ENCODE measurements at places on chromosomes 5 and 9. TPM values are rescaled to one million over a fixed set of nuclear protein-coding genes. Genes with fewer than 3 reads are reported as not detected.

Gene LURAP1L
- total RNA-seq = 28.8 TPM

Gene CDH9
- total RNA-seq = not detected

Gene C9orf50
- not detected for total RNA-seq

GRCh38 chr9:14372437-14373335 lies 58.7 kb upstream of the NFIB start:
- DNase-seq = no peak

GRCh38 chr5:120528609-120529008 lies 64.5 kb downstream of the PRR16 start:
- DNase-seq = no peak

- no peak for DNase-seq
Measured at GRCh38 chr9:5438301-5439162, 807 bp upstream of the PLGRKT start.

DNA sequence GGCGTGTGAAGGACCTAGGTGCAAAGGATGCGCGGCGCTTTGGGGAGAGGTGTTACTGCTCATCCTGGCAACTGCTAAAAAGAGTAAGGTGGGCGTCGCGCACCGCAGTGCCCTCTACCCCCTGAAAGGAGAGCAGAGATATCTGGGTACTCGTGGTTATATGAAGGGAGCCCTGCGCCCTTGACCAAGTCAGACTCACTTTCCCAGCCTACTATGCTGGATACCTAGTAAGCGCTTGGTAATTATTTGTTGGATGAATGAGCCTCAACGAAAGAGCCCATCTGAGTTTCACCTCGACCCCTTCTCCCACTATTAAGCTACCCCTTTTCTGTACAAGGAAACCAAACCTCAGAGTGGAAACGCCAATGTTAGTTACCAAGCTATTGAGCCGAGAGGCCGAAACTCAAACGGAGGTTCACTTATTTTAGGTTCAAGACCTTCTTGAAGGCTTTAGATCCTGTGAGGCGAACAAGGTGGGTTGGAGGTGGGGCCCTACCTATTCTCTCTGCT lies 8.0 kb downstream of the LHX6 start:
- no peak for DNase-seq

DNA sequence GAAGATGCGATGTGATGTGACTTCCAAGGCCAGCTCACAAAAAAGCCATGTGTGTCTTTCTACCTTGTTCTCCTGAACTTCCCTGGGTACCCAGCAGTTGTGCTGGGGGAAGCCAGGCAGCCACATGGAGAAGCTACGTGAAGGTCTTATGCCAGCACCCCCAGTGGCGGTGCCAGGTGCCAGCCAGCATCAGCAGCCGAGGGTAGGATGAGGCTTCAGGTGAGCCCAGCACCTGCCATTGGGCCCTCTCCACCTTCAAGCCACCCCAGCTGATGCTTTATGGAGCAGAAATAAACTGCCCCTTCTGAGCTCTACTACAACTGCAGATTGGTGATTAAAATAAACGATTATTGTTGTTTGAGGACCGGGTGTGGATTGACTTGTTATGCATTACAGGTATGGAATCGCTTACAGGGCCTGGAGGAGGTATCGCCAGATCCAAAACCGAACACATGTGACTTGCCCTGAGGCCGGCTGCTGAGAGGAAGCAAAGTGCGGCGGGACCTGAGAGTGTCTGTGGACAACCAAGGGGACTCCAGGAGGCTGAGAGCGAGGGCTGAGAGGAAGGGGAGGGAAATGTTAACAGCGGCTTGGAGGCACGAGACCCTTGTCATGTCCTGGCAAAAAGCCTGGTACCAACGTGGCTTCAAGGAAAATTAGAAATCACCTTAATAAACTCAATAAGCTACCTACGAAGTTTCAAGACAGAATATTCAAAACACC lies 36.0 kb upstream of the OLFM1 start:
- DNase-seq = no peak

- no peak for DNase-seq
Measured at GRCh38 chr5:13944560-13945199, at the start of gene DNAH5. Gene DNAH5 (minus strand): TSS chr5:13944688. CDS start chr5:13944438, 250 bp downstream.

DNA sequence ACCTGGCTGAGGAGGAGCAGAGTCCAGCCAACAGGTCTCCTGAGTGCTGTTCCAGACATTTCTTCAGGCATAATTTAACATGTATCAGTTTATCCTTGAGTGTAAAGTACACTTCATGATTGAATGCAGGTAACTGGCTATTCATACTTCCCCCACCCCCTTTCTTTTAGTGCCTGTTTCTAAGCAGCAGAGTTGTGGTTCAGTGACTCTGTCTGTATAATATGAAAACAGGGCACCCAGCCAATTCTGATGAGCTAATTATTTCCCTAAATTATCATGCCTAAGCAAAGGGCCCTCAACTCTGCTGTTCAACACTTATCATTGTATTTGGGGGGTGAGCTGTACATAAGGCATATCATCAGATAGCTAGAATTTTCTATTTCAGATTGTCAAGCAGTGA lies 51.9 kb upstream of the ZSWIM6 start:
- DNase-seq = no peak

DNA sequence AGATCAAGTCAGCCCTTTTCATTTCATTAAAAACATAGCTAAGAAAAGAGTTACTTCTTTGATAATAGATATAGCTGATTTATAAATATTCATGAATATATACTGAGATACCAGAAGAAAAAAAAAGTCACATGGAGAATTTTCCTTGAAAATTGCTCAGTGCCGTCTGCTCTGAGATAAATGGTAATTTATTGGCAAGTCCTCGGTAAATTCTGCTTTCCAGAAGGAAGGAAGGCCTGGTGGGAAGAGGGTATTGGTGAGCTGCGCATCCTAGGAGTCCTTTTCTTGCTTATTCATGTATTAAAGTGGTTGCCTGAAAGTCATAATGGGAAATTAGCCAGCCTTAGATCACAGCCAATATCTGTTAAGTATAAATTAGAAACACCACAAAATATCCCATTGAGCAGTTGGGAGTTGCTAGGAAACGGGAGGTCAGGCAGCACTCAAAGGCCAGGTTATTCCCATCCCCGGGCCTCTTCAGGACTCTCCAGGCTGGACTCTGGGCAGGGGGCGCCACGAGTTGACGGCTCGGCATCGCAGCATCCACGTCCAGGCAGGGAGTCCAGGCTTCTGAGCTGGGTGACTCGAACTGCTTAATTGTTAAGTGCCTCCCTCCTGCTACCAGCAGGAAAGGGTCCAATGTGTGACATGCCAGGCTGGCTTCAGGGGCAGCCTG lies 116.7 kb upstream of the RETREG1 start:
- no peak for DNase-seq

DNA sequence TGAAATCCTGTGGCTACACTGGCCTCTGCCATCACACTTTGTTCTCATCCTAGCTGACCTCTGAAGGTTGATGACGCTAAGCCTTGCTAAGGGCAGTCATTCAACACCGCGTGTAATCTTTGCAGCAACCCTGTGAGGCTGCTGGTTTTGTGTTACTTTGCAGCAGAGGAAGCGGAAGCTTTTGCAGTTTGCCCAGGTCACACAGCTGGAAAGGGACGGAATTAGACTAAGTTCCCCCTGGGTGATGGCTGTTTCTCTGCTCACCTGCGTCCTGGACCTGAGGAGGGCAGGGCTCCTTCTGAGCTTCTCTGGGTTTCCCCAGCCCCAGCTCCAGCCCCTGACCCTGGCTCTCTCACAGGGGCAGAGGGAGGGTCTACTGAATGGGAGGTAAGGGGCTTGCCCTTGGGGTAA lies 7.3 kb upstream of the SLC25A51 start:
- DNase-seq = no peak

DNA sequence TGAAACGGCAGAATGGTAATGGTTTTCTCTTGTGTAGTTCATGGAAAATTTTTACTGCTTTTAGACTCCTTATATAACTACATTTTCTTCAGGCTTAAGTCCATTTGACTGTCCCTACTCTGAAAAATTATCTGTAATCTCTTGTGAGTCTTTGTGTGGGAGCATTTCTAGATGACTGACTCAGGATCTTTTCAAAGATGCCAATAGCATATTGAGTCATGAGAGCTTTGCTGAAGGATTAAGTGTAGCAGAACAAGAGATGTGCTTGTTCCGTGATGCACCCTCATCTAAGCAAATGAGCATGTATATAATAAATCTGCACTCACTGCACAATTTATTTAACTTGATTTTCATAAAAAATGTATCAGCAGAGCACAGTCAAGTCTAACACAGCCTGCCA lies 298.7 kb upstream of the CDH6 start:
- no peak for DNase-seq

DNA sequence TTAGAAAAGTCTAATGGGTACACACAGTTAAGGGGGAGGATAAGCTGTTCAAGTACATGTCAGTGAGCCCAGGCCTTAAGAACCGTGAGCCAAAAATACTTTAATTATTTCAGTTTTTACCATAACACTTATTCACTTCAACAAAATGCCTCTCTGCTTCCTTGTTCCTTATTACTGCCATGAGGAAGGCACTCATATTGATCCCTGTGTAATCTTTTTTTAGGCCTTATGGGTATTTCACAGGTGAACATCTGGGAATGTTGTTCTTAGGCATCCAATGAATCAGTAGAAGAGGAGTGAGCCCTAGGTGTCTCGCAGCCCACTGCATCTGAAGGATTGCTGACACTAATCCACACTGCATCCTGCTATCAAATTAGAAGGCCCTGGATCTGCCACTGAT lies 13.5 kb upstream of the DMAC1 start:
- no peak for DNase-seq

- no peak for DNase-seq
Measured at GRCh38 chr9:99903393-99903792, 3.1 kb upstream of the STX17 start.

GRCh38 chr5:170121321-170121720 lies 15.6 kb downstream of the FOXI1 start:
- DNase-seq = no peak

- no peak for DNase-seq
Measured at GRCh38 chr5:12330993-12331588, 426.8 kb upstream of the CTNND2 start.

DNA sequence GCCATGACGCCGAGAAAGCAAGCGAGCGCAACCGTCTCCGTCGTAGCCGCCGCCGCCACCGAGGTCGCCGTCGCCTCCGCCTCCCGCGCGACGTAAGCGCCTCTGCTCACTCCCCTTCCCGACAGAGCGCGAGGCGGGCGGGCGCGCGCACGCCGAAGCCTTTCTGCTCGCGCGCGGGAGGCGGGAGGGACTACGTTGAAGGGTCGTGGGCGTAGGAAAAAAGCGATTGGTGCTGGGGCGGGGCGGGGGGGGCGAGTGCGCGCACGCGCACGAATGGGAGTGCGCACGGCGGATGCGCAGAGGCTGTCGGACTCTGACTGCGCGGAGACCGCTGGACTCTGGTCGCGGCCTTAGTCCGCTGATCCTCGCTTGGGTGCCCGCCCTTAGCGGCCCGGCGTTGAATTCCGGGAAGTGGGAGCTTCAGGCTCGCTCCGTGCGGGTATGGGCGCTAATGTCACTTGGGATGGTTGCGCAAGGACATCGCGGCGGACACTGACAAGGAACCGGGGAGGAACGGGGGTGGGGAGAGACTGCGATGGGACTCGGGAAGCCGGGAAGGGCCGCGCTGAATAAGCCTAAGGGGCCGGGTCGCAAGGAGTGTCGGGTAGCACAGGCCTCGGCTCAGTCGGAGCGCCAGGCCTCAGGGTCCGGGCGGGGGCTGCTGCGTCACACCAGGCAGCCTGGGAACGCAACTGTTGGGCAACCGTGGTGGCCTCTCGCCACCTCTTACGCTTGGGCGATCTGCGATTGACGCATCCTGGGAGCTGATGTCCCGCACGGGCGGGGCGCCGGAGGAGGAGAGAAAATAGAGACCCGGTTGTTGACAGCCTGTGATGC lies at the start of gene CHD1:
CHD1 (minus strand) TSS at position 135 of the 837 bp plus-strand sequence. CDS start 2,621 bp downstream, outside the sequence.
- peak; percentile 99 for DNase-seq

GRCh38 chr5:105868038-105868780 lies 1802.5 kb downstream of the EFNA5 start:
- DNase-seq = no peak

GRCh38 chr5:124193371-124193789 lies 553.1 kb downstream of the ZNF608 start:
- DNase-seq = no peak

- DNase-seq = no peak
Measured at GRCh38 chr9:114464281-114465051, 40.8 kb downstream of the WHRN start.

DNA sequence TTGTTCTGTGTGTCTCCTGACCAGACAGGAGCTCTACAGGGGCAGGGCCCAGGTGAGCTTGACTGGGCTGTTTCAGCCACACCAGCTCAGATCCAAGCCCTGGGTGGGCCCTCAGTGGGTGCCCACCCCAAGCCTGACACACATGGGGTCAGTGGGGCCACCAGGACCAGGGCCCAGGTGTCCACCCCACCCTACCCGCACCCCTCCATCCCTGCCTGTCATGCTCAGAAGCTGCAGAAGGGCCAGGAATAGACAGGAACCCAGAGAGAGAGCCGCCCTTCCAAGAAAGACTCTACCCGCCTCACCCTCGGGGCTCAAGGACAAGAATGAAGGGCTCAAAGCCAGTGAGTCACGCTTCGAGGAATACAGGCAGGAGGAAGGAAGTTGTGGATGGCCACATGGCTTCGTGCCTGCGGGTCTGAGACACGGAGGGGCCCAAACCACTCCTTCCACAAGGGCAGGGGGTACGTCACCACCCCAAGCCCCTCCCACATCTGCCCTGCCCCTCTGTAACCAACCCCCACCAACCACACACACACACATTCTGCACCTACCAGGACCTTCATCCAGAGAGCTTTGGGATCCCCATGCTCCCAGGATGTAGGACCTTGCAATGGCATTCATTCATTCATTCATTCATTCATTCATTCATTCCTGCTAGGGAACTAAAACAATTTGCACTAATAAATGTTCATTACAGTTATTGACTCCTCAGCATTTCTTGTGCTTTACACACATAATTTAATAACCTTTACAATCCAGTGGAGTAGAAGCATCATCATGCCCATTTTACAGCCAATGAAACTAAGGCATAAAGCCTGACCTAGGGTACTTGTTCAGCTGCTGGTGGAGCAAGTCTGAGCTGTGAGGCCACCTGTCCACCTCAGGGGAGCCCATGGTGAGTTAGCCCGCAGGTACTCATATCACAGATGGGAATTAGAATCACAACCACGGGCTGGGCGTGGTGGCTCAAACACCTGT lies 55.9 kb upstream of the STXBP1 start:
- DNase-seq = no peak

DNA sequence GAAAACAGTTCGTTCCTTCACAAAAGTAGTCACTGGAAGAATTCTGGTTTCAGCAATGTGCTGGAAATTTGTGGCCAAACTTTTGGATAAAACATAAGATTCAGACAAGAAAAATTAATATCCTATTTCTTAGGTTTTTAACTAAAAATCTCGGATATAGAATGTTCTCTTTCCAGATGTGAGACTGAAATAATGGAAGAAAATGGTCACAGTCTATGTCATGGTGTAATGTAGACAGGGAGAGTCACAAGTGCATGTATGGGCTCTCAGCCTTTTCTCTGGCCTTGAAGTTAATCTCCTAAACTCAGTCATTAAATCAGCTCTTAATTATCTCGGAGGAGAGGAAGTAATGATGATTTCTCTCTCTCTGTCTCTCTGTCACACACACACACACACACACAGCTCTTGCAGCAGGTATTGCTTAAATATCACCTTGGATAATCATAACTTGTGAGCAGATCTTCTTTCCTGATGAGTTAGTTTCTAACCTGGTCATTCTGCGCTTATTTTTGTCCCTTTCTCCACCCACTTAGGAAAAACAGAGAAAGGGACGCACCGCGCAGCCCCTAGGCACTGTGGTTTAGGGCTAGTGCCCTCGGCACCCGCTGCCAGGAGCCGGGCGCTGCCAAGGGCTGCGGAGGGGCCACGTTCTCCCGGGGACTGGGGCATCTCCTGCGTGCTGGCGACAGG lies 672 bp upstream of the ITGA2 start:
- DNase-seq = no peak
